PC-9 (cell line): ENCODE measurements at places on chromosomes 12 and 14. TPM values are rescaled to one million over a fixed set of nuclear protein-coding genes. Genes with fewer than 3 reads are reported as not detected.

- no peaks in the 10 kb centered on the region for H3K27me3 ChIP-seq
- H3K4me1 ChIP-seq = peaks cover 22% of the 10 kb centered on the region
- 0 out of 2 replicates have a peak overlapping the region, but pooled peaks have one; percentile 21 for H3K27ac ChIP-seq
- DNase-seq = peak; percentile 93
- peaks cover 12% of the 10 kb centered on the region for H3K36me3 ChIP-seq
These were observed 17.7 kb downstream of the DNAL1 start for GRCh38 chr14:73662487-73662943.

DNA sequence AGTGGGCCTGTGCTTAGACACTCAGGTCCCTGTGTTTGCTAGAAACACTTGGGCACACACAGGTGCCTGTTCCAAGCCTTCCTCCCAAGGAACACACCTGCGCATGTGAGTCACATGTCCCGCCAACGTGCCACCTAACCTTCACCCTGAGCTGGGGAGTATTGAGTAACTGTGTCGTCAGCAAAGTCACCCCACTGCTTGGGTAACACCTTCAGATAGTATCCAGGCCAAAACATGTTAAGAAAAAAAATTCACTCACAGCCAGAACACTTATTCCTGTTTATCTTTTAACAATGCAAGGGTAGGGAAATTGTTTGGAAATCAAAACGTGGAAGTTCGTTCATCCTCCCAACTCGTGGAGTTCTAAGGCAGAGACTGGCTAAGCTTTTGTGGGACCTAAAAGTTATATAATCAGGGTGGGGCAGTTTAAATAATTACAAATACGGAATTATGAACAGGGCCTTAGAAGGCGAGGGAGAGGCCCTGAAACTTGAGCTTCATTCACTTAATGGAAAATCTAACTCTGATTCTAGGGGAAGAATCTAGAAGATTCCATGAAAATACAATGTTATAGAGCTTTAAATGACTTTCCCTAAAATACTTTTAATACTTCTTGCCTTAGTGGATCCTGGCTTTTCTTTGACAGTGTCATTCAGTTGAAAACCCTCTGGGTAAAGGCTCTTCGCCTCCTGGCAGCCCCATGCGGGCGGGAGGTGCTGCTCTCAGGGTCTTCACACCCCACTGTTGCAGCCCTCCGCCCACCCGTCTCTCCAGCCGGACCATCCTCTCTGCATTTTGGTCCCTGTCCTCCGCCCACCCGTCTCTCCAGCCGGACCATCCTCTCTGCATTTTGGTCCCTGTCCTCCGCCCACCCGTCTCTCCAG, 30.3 kb upstream of the ADIPOR2 start:
- H3K4me3 ChIP-seq = no peak overlapping the region
- peaks cover 16% of the 10 kb centered on the region for H3K4me1 ChIP-seq
- H3K36me3 ChIP-seq = no peaks in the 10 kb centered on the region
- DNase-seq = peak; percentile 92

- DNase-seq = peak; percentile 95
- H3K4me3 ChIP-seq = no peak overlapping the region
- no peak overlapping the region for H3K27ac ChIP-seq
- H3K36me3 ChIP-seq = no peaks in the 10 kb centered on the region
- peaks cover 20% of the 10 kb centered on the region for H3K4me1 ChIP-seq
These were observed 53.7 kb downstream of the FBXL14 start for GRCh38 chr12:1540690-1541089.

- no peaks in the 10 kb centered on the region for H3K36me3 ChIP-seq
- DNase-seq = no peak
- peaks cover 4% of the 10 kb centered on the region; the same call in 1 of the 2 replicates for H3K4me1 ChIP-seq
- peaks cover 69% of the 10 kb centered on the region for H3K27me3 ChIP-seq
- no peak overlapping the region for H3K4me3 ChIP-seq
These were observed 1.9 kb downstream of the SPTB start for GRCh38 chr14:64877846-64878245.

ALX1 gene
- not detected in 2 replicates for total RNA-seq

DNA sequence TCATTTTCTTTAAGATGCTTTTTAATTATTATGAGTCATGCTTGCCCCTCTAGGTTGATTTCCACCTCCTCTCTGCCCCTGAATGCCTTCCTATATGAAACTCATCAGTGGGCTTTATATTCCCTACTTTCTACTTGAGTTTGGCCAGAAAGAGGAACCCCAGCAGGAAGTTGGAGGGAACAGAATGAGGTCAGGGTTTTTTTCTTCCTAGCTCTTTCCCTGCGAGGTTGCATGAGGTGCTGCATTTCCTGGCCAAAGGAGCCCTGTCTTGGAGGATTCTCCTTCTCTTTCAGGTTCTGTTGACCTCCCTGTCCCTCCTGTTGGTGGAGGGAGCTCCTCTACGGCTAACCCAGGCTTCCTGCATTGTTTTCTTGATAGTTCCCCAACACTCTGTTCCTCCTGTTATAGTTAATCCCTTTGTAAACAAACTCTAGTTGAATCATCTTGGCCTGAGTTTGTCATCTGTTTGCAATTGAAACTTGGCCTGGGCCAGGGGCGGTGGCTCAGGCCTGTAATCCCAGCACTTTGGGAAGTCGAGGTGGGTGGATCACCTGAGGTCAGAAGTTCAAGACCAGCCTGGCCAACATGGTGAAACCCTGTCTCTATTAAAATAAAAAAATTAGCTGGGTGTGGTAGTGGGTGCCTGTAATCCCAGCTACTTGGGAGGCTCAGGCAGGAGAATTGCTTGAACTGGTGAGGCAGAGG, 15.3 kb upstream of the SPIC start:
- no peaks in the 10 kb centered on the region for H3K27me3 ChIP-seq
- H3K27ac ChIP-seq = peak overlapping the region; percentile 66
